ENCODE measurements at places on chromosomes 3 and 15.

DNA sequence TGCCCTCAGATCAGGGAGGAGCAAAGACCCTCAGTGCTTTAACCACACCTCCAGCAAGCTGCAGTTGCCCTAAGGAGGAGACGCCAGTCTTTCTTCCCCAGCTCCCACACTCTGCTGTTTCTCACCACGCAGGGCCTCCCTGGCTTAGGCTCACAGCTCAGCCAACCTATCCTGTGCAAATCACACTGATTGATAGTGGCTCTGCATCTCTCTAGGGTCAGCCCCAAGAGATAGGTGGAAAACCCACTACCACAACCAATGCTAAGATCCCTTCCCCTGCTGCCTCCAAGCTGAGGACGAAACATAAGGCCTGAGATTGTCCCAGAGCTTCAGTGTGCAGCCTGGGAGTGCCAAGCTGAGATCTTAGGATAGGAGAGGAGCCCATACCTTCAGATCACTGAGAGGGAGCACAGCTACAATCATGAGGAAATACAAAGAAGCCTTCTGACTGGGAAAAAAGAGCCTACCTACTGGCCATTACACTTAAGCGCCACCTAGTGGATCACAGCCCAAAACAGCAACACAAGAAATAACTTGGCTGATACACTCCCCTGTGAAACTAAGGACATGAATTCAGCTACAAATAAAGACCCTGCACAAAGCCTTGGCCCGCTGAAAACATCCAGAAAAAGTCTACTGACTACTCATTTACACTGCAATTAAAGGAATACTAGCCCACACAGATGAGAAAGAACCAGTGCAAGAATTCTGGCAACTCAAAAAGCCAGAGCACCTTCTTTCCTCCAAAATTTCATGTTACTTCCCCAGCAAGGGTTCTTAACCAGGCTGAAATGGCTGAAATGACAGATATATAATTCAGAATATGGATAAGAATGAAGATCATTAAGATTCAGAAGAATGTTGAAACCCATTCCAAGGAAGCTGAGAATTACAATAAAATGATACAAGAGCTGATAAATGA, 271.5 kb upstream of the DCBLD2 start:
- H3K36me3 ChIP-seq: no peaks in the 10 kb centered on the region
- H3K4me1 ChIP-seq: no peaks in the 10 kb centered on the region
- no peaks in the 10 kb centered on the region for H3K27me3 ChIP-seq
- no peak overlapping the region for H3K4me3 ChIP-seq

- H3K36me3 ChIP-seq: no peaks in the 10 kb centered on the region
- DNase-seq: no peak
- peak overlapping the region; percentile 80 for H3K4me3 ChIP-seq
- no peaks in the 10 kb centered on the region for H3K27me3 ChIP-seq
- no peaks in the 10 kb centered on the region for H3K4me1 ChIP-seq
- no peak overlapping the region for H3K27ac ChIP-seq
Measured at GRCh38 chr3:24829629-24830229, 335.1 kb upstream of the THRB start.

DNA sequence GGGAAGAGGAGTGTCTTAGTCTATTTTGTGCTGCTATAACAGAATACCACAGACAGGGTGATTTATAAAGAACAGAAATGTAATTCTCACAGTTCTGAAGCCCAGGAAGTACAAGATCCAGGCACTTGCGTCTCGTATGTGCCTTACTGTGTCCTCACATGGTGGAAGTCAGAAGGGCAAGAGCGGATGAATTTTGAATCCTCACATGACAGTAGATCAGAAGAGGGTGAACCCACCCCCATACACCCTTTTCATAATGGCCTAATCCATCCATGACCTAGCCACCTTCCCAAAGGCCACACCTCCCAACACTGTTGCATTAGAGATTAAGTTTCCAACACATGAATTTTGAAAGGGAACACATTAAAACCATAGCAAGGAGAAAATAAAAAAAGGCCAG, 18.7 kb upstream of the ANXA2 start:
- no peak overlapping the region for H3K4me3 ChIP-seq
- no peak for DNase-seq
- no peak overlapping the region for H3K27ac ChIP-seq
- H3K27me3 ChIP-seq: no peaks in the 10 kb centered on the region
- no peaks in the 10 kb centered on the region for H3K36me3 ChIP-seq

DNA sequence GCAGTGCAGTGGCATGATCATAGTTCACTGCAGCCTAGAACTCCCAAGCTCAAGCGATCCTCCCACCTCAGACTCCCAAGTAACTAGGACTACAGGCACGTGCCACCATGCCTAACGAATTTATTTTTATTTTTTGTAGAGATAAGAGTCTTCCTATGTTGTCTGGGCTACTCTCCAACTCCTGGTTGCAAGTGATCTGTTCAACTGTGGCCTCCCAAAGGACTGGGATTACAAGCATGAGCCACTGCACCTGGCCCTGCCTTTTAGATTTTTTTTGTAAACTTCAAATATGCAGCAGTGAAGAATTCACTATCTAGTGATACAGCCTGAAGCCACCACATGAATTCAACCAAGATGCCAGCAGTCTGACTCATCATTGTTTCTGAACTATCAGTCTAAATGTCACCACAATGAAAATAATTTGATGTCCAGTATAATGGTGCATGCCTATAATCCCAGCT, 32.7 kb downstream of the UBXN7 start:
- H3K4me1 ChIP-seq: no peaks in the 10 kb centered on the region
- DNase-seq: no peak
- no peaks in the 10 kb centered on the region for H3K27me3 ChIP-seq
- no peak overlapping the region for H3K4me3 ChIP-seq

DNA sequence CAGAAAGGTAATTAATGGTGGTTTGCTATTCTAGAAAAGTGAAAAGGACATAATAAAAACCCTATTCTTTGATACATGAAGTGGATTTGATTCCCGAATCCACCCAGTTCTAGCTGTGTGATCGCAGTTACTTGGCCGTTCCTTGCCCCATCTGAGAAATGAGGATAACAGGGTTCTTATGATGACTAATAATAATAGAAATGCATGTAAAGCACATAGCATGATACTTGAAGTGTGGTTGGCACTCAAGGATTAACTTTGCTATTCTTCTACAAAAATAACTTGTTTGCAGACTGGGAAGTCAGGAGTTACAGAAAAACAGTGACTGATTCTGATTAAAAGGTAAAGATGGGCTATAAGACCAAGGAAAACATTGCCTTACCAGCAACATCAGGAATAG, 26.8 kb downstream of the PARL start:
- H3K27me3 ChIP-seq: no peaks in the 10 kb centered on the region
- no peak for DNase-seq
- no peak overlapping the region for H3K27ac ChIP-seq
- peaks cover 27% of the 10 kb centered on the region for H3K36me3 ChIP-seq

- no peaks in the 10 kb centered on the region for H3K36me3 ChIP-seq
- no peak overlapping the region for H3K4me3 ChIP-seq
- no peak overlapping the region for H3K27ac ChIP-seq
- no peaks in the 10 kb centered on the region for H3K27me3 ChIP-seq
Measured at GRCh38 chr3:156641618-156641975, 32.8 kb upstream of the TIPARP start.

DNA sequence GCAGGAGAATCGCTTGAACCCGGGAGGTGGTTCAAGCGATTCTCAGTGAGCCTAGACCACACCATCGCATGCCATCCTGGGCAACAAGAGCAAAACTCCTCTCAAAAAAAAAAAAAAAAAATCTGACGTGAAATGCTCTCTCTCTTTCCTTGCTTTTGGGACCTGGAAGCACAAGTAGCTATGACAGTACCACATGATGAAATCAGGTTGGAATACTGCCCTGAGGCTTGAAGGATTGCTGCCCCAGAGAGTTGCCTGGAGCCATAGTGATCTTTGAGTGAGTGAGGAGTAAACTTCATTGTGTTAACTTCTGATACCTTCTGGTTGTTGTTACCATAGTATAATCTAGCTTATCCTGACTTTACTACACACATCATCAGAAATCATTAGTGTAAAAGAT, 23.3 kb downstream of the AKAP13 start:
- no peak for DNase-seq
- peak overlapping the region; percentile 60 for H3K27ac ChIP-seq
- H3K27me3 ChIP-seq: no peaks in the 10 kb centered on the region
- no peaks in the 10 kb centered on the region for H3K36me3 ChIP-seq
- no peak overlapping the region for H3K4me3 ChIP-seq

GRCh38 chr3:17013571-17013970, 128.8 kb downstream of the PLCL2 start:
- no peaks in the 10 kb centered on the region for H3K36me3 ChIP-seq
- H3K27ac ChIP-seq: no peak overlapping the region
- H3K4me1 ChIP-seq: no peaks in the 10 kb centered on the region
- H3K4me3 ChIP-seq: no peak overlapping the region
- no peak for DNase-seq
- H3K27me3 ChIP-seq: no peaks in the 10 kb centered on the region

GRCh38 chr3:136658946-136659682, 93.1 kb downstream of the STAG1 start:
- peak overlapping the region; percentile 10 for H3K4me3 ChIP-seq
- DNase-seq: no peak
- no peaks in the 10 kb centered on the region for H3K36me3 ChIP-seq
- H3K27ac ChIP-seq: no peak overlapping the region
- H3K4me1 ChIP-seq: no peaks in the 10 kb centered on the region

Data from thoracic aorta (tissue), 2 donors.